Testis (tissue), 5 donors: ENCODE measurements at places on chromosomes 2 and 18. TPM values are rescaled to one million over a fixed set of nuclear protein-coding genes. Genes with fewer than 3 reads are reported as not detected.

DNA sequence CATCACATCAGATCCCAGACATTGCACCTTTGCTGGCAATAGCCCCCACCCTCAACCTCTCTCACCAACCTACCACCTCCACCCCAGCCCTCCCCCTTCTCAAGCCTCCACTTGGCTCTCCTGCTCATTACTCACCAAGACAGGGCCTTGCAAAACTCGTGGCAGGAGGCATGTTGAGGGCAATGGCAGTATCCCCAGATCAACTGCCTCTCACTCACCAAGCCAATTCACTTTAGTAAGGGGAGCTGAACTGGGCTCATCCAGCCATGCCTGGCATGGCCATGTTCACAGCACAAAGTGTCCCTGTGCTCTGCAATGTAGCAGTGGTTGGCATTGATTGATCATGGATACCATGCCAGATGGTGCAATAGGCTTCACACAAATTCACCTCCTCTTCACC is 46.3 kb upstream of the TEX51 start:
- no peaks in the 10 kb centered on the region for H3K4me1 ChIP-seq
- DNase-seq = no peak
- H3K27ac ChIP-seq = no peak overlapping the region
- H3K36me3 ChIP-seq = no peaks in the 10 kb centered on the region
- no peaks in the 10 kb centered on the region for H3K27me3 ChIP-seq

GRCh38 chr18:11654736-11655605 is 34.1 kb upstream of the GNAL start:
- no peaks in the 10 kb centered on the region for H3K27me3 ChIP-seq
- peaks cover 3% of the 10 kb centered on the region for H3K4me1 ChIP-seq
- H3K4me3 ChIP-seq = no peak overlapping the region
- no peak overlapping the region for H3K27ac ChIP-seq

DNA sequence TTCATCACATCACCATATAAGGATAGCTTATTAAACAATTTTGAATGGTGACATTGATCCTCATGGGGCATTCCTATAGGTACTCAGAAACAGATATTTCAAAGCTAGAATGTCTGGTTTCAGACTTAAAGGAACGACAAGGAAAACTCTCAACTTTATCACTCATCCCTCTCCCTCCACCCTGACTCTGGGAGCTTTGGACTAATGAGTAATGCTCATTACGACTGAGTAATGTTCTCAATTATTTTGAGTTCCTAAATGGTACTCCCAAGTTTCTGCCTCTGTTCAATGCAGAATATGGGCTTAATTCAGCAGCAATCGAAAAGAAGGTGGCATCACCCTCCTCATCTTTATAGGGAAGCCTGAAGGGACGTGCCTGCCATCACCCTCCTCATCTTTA is 43.4 kb downstream of the RFX8 start:
- H3K36me3 ChIP-seq = no peaks in the 10 kb centered on the region
- peaks cover 4% of the 10 kb centered on the region for H3K4me1 ChIP-seq
- H3K27ac ChIP-seq = no peak overlapping the region
- no peak for DNase-seq
- H3K4me3 ChIP-seq = no peak overlapping the region

DNA sequence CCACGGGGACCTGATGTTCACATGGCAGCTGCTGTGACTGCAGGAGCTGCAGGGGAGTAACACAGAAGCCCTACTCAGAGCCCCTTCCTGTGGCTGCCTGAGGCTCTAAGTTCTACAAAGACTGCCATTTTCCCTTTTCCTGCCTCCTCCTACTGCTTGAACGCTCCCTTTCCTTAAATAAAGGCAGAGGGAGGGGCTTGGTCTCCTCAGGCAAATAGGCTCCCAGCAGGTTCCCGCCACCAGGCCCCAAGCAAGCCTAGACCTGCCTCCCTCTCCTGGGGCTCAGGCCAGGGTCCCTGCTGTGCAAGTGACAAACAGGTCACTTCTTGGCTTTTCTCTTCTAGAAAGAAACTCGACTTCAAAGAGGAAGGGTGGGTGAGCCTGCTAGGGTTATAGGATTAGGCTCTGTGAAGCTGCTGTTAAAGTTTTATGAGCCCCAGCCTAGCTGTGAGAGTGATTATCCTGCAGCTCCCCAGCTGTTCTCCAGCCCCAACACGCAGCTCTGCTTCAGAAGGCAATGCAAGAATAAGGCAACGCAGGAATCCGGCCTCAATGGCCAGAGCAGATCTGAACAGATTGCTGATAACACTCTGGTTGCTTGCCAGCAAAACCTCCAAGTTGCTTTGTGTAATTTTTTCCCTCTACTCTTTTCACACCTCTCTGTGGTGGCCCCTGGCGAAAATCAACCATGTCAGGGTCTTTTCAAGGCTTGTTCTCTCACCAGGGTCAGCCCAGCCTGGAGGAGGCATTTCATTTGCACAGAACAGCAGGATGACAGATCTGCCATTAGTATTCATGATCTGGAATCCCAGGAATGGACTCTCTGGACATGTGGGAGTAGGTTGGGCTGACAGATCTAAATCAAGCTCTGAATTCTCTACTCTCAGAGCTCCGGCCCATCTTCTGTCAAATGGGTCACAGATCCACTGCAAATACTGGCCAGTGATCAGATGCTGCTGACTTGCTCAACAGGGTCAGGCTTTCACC is 71.3 kb downstream of the MRO start:
- no peaks in the 10 kb centered on the region for H3K27me3 ChIP-seq
- no peak for DNase-seq
- H3K4me3 ChIP-seq = no peak overlapping the region
- no peak overlapping the region for H3K27ac ChIP-seq
- no peaks in the 10 kb centered on the region for H3K4me1 ChIP-seq

DNA sequence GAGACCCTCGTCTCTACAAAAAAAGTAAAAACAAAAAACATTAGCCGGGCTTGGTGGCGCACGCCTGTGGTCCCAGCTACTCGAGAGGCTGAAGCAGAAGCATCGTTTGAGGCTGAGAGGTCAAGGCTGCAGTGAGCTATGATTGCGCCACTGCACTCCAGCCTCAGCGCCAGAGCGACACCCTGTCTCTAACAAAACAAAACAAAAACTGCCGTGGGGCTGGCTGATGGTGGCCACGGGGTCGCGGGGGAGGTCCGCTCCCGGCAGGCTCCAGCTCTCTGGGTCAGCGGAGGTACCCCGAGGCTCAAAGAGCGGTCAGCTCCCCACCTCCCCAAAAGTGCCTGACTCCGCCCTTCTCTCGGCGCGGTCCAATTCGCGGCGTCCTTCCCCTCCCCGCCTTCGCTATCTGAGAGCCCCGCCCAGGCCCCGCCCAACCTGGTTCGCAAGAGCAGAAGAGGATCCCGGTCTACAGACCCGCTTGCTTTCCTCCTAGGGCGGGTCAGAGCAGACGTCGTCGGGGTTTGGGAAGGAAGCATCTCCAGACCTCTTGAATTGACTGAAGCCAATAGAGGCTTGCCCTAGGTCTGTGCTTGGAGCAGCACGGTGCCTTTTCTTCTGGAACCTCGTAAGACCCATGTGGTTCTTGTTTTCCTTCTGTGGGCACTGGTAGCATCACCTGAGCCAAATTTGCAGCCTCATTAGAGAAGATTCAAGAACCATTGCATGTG is 7.8 kb downstream of the RAX start:
- H3K4me3 ChIP-seq = peak overlapping the region; percentile 12
- peaks cover under 1% of the 10 kb centered on the region for H3K27me3 ChIP-seq
- no peak overlapping the region for H3K27ac ChIP-seq
- H3K36me3 ChIP-seq = no peaks in the 10 kb centered on the region
- peaks cover 7% of the 10 kb centered on the region for H3K4me1 ChIP-seq

DNA sequence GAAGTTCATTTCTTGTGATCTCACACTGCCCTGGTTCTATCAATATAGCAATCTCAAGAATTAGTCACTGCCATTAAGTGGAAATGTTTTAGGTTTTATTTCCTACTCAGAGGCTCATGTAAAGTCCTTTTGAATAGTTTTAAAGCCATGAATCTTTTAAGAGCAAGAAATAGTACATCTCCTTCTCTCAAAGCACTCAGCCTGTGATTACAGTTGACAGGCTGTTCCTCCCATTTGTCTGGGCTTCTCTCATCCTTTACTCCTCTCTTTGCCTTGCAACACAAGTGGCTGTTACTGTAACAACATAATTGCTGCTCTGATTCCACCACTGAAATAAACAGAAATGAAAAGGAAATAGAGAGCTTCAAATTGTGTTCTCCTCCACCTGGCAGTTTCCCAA is 18.4 kb downstream of the GRP start:
- no peak for DNase-seq
- no peaks in the 10 kb centered on the region for H3K4me1 ChIP-seq
- H3K4me3 ChIP-seq = no peak overlapping the region
- H3K36me3 ChIP-seq = no peaks in the 10 kb centered on the region
- no peaks in the 10 kb centered on the region for H3K27me3 ChIP-seq
- no peak overlapping the region for H3K27ac ChIP-seq

- H3K36me3 ChIP-seq = no peaks in the 10 kb centered on the region
- peaks cover 25% of the 10 kb centered on the region for H3K4me1 ChIP-seq
- H3K4me3 ChIP-seq = no peak overlapping the region
Observed at GRCh38 chr2:169365029-169365480, 2.7 kb upstream of the LRP2 start.

Gene ARHGAP28
- total RNA-seq = 45.5 TPM
